GM13976 (cell line): ENCODE measurements at places on chromosomes 3 and 15.
A peak's percentile ranks its signal among the peaks of the same experiment; 100 is the strongest.

DNA sequence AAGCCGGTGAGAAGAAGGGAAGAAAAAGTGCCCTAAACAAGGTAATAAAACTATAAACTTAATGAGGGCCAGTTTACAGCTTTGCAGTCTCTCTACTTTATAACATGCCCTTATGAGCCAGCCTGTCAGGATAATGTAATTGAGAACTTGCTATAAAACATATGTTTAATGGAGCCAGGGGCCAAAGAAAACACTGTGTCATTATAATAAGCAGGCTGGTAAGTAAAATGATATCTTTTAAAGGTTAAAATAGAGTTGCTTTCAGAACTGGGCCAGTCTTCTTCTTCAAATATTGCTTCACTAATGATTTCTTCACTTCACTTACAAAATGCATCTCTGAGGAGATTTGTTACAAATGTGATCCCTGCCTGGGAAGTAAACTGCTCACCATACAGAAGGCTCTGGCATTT lies 192.5 kb downstream of the SHOX2 start:
- no peak for DNase-seq

GRCh38 chr3:70028361-70028760 lies 28.8 kb downstream of the SAMMSON start:
- no peak for DNase-seq

- no peak for DNase-seq
Observed at GRCh38 chr3:197088370-197088769, 58.8 kb upstream of the MELTF start.

DNA sequence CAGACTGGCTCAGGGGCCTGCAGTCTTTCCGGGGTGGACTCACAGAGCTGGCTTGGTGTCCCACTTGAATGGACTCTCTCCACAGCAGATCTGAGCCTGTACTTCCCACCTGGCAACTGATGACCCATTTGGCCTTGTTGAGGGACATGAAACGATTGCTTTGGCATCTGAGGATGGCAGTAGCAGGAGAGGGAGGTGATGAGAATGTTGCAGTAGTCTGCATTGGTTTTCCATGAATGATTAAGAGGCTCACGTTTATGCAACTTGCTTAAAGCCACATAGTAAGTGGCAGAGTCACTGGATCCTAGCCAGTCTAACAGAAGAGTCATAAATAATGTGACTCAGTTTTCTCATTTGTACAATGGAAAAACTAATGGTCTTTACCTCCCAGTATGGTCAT lies 21.9 kb downstream of the IL20RB start:
- no peak for DNase-seq

GRCh38 chr3:21517184-21517583 lies 233.8 kb downstream of the ZNF385D start:
- DNase-seq = no peak

DNA sequence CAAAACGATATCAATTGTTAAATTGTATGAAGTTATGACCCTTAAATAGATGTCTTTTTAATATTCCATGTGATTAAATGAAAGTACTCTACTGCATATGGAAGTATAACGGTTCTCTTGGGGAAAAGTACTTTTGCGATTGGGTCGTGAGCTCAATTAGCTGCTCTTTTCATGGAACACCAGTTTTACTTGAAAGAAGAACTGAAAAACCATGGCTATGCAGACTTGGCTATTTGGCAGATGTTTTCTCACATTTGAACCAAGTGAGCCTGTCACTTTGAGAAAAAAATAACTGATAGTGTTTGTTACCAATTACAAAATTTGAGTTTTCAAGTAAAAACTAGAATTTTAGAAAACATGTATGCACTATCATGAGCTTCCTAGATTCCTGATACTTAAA lies 5.9 kb upstream of the INAFM2 start:
- no peak for DNase-seq

DNA sequence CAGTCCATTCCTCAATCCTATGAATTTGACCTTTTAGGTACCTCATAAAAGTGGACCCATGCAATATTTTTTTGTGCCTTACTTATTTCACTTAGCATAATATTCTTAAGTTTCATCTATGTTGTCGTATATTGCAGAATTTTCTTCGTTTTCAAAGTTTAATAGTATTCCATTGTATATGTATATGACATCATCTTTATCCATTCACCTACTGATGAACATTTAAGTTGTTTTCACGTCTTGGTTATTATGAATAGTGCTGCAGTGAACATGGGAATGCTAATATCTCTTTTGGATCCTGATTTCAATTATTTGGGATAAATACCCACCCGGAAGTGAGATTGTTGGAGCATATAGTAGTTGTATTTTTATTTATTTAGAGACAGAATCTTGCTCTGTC lies 65.1 kb downstream of the AP4E1 start:
- DNase-seq = no peak

- DNase-seq = no peak
Observed at GRCh38 chr3:73143401-73143800, 81.9 kb downstream of the EBLN2 start.

DNA sequence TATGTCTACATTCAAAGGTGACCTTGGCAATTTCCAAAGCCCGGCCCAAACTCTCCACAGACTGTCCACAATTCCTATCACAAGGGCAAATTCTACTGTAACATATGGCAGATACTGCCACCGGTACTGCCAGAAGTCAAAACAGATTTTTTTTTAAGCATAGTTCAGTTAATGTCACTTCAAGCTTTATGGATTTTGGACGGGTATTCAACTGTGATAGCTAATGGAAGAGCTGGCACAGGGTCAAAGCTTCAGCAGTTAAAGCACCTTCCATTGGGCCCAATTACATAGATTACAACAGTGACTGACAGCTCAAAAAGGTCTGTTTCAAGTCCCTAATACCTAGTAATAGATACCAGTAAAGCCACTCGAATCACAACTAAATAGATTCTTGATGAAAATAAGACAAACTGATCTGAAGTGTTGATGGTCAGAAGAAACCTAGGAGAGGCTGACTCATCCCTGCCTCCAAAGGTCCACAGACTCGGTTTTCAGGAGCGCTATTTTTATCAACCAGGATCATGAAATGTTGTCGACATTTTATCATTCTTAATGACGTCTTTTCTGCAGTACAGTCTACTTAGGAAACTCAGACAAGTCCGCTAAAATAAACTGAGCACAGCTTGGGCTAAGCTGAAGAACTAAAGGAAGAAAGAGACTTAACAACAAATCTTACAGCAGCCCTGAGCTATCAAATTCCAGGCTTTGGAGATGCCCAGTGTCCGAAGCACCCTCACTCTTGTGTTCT lies 38.7 kb downstream of the ANXA2 start:
- DNase-seq = no peak

DNA sequence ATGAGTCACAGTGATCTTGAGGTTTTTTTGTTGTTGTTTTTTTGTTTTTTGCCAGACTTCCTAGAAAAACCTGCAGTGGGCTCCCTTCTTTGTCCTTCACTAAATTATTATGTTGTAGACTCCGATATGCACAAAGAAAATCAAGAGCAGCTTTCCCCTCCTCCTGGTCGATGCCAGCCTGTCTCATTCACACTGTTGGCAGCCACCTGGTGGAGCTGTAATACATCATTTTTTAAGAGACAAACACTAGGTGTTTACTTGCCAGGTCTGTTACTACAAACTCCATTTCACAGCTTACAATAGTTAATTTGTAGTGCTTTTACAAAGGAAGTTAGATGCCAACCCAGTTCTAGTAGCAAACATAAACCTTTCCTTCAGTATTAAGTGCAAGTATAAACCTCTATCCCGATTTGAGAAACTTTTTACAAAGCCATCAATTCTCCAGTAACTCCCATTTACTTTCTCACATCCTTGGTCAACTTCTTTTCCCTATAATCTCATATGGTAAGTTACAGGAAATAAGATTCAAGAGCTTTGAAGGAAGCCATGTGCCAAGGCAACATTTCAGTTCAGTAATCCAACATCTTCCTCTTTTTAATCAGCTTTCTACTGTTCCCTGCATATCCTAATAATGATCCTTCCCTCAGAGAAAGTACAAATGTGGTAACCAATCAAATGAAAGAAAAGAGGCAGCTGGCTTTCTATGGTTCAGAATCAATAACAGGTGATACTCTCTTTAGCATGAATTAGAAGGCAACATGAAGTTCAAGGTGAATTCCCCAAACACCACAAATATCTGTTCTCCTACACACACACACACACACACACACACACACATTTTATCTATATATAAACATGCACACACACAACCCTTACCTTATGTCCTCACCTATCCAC lies 14.0 kb downstream of the AAGAB start:
- no peak for DNase-seq

DNA sequence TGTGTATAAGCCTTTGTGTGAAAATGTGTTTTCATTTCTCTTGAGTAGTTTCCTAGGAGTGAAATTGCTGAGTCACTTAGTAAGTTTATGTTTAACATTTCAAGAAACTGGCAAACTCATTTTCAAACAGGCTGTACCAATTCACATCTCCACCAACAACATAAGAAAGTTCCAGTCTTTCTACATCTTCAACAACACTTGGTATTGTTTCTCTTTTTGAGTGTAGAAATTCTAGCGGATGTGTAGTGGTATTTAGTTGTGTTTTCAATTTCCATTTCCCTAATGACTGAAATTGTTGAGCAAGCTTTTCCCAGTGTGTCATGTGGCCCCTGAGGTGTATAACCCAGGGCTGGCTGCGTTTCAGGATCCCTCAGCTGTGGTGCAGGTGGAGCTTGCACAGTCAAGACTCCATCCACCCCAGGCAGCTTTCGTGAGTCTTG lies 258.5 kb downstream of the PDCD6IP start:
- DNase-seq = no peak

- DNase-seq = no peak
Observed at GRCh38 chr15:71385026-71385425, 269.8 kb downstream of the THSD4 start.

- DNase-seq = no peak
Observed at GRCh38 chr3:141243271-141243707, 11.7 kb downstream of the PXYLP1 start.

DNA sequence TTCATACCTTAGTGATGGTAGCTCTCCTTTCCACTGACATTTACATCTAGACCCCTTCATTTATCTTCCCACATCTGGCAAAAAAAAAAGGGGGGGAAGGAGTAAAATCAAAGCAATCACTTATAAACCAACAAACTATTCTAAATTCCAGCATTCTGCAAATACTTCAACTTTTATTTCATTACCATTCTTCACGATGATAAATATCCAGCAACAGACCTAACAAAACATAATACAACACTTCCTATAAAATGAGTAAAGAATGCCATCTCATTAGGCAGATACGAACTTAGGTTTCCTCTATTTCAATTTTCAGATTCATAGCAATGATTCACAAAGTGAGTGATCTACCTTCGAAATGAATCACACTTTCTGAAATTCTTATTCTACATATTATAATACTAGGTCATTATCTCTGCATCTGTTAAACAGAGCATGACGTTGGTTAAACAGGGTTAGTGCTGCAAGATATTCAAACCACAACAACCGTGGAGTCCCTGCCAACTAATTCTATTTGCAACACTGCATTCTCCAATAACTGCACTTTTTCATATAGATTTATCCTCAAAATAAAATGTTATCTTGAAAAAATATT lies at the start of gene LRRFIP2:
TSS of gene LRRFIP2 (minus strand) at position 51 of the 595 bp plus-strand sequence. CDS start 25,599 bp downstream, outside the sequence.
- peak; percentile 57 for DNase-seq

GRCh38 chr3:5017925-5018531 lies 38.8 kb downstream of the BHLHE40 start:
- no peak for DNase-seq

DNA sequence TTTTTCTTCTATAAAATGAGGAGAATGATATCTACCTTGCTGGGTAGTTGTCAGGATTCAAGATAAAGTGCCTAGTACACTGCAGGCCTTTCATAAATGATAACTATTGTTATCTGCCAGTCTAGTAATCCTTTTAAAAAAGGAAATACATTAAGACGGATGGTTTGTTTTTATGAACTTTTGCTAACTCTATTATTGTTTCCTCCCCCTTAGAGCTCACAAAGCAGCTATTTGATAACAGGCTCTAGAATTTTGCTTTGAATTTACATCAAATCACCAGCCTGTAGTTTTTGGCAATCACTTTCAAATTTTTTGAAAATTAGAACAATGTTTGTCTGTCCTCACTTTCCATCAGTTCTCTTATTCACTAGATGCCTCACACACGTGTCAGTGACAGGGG lies 39.8 kb downstream of the BLM start:
- DNase-seq = no peak

DNA sequence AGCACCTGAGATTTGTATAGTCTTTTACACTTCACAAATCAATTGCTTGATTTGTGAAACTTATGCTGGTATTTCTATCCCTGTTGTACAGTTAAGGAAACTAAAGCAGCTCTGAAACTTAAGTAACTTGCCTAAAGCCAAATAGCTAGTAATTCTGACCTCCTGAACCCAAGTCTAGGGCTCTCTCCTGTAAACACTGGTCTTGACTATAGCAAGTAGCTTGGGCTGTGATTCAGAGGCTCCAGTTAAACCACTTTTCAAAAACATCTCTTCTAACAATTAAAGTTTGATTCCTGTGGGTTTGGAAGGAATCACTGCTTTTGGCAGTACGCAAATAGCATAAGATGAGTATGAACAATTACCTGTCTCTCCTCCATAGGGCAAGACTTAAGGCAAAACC lies 18.5 kb upstream of the CMTM8 start:
- DNase-seq = no peak

GRCh38 chr15:38217788-38218609 lies 34.6 kb upstream of the SPRED1 start:
- no peak for DNase-seq

DNA sequence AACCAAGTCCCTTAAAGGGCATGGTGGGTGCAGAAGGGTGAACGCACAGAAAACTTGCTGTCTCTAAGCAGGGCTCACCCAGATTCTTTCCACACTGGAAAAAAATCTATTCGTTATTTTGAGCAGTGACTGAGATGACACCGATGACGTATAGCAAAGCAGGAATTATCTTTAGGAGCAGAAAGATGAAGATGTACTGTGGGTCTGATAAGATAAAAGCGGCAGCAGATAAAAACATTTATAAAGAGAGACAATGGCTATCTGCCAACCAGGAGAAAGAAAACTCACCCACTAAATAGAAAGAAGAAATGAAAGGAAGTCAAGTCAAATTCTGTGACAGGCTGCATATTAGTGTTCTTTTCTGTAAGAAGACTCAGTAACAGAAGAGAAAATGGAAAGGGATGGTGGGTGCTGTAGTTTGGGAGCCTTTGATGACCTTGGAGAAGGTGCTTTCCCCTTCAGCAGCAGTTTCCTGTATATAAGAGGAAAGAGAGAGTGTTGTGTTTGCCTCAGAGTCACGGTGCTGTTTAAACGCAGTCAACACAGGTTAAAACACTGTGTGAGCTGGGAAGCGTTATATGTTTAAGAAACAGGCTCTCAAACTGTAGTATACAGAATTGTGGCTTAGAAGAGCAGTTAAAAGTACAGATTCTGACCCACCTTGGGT lies 111.6 kb downstream of the AQP9 start:
- DNase-seq = no peak

GRCh38 chr3:159763011-159763601 lies 225.5 kb upstream of the IL12A start:
- peak; percentile 54 for DNase-seq

DNA sequence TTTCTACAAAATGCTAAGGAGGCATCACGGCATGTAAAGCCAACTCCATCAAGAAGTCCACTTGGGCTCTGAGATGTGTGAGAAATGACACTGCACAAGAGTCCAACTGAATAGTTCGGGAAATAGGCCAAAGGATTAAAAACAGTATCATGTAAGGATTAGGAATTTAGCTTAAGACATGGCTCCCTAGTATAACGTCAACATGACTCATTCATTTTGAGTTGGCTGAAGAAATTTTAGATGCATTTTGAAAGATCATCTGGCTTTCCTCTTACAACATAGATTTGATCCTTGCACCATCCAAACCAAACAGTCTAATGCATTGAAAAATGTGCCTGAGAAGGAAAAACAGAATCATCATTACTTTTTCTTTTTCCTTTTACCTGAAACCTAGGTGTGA lies 109.3 kb upstream of the MME start:
- DNase-seq = no peak
